ENCODE measurements at places on chromosomes 4 and X.

DNA sequence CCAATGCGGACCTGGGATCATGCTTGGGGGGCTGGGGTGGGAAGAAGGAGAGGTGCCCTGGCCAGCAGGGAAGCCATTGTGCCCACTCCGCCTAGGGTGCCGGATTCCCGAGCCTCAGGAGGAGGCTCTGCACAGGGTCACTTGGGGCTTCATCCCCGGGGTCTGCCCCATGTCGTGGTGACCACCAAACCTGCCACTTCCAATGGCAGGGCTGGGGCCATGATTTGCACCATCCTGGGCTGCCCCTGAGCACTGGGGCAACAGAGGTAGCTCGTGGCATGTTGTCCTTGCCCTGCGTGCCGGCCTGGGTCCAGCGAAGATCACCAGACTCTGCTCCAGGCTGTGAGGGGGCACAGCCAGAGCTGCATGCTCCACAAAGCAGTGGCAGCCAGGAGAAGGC is 71.4 kb upstream of the DCAF12L2 start:
- no peak for DNase-seq

DNA sequence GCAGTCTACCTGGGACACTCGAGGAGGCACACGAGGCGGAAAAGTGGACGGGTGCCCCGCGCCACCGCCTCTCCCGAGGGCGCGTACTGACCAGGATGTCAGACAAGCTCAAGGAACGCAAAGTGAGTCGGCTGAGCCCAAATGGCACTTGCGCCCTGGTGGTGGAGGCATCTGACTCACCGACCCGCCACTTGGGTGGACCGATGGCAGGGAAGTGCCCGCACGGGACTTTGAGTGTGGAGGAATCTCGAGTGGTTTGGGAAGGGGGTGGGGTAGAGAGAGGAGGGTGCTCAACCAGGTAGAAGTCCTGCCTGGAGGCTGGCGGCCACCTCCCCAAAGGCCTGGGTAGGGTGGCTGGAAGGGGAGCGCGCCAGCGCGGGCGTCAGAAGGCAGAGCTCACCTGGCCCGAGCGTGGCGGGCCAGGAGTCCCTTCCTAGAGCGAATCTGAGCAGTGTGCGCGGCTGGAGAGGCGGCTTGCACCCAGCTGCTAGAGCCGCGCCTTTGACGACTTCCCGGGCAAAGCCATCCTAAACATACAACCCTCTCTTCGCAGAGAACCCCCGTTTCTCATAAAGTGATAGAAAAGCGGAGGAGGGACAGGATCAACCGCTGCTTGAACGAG is 655 bp downstream of the HELT start:
- DNase-seq = no peak

- DNase-seq = no peak
Observed at GRCh38 chr4:160824481-160824880, 1339.3 kb downstream of the FSTL5 start.

GRCh38 chr4:8159537-8160232 is 1.1 kb upstream of the ABLIM2 start:
- no peak for DNase-seq

GRCh38 chr4:183154701-183155391 is 55.8 kb downstream of the WWC2 start:
- DNase-seq = no peak

GRCh38 chr4:113183032-113183605 is 133.7 kb downstream of the ANK2 start:
- no peak for DNase-seq

GRCh38 chrX:134725103-134725690 is 66.9 kb upstream of the PLAC1 start:
- DNase-seq = no peak

DNA sequence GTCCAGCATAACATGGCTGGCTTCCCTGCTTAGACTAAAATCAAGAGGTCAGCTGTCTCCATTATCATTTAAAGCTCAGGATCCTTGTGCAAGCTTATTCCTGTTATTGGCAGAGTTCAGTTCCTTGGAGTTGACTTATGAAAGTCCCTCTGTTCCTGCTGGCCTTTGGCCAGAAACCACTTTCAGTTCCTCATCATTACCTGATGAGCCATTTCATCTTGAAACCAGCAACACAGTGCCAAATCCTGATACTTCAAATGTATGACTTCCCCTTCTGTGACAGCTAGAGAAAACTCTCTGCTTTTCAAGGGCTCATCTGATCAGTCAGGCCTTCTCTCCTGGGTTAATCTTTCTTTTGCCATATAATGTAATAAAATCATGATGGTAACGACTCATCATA is 110.6 kb upstream of the FSTL5 start:
- DNase-seq = no peak

Data from HCEC 1CT (cell line).